Stimulated activated CD4-positive, alpha-beta T cell treated with anti-CD3 and anti-CD28 coated beads, Interleukin-1b, Interleukin-23, amount 100 ng/mL, for 4 hours (primary cell): ENCODE measurements at places on chromosomes 1 and 21.

DNA sequence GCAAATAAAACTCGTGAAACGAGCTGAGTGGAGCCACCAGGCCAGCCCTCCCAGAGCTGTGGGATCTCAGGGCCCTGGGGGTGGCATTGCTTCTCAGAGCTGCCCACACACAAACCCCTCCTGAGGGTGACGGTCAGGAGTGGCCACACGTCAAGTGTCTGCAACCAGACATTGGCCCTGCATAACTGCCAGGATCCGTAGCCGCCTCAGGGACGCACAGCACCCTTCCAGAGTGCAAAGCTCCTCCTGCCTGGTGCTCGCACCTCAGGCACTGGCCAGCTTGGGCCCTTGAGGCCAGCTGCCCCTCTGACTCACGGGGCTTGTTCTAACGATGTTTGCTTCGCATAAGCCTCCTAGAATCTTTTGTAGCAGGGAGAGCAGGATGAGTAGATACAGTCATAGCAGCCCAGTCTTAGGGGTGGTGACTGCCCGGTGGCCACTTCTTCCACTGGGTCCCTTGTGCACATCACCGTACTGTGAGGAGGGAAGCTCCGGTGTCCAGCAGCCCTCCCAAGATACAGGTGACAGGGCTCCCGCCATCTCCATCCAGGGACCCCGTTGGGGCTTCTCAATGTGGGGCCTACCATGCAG, 5.0 kb downstream of the WNT3A start:
- no peak for DNase-seq

- no peak for DNase-seq
These were observed 28.4 kb downstream of the ELF3 start for GRCh38 chr1:202038688-202039346.

- no peak for DNase-seq
These were observed 1.1 kb downstream of the SERTAD4 start for GRCh38 chr1:210233495-210234328.

GRCh38 chr1:177067752-177068410, 96.6 kb downstream of the ASTN1 start:
- no peak for DNase-seq

DNA sequence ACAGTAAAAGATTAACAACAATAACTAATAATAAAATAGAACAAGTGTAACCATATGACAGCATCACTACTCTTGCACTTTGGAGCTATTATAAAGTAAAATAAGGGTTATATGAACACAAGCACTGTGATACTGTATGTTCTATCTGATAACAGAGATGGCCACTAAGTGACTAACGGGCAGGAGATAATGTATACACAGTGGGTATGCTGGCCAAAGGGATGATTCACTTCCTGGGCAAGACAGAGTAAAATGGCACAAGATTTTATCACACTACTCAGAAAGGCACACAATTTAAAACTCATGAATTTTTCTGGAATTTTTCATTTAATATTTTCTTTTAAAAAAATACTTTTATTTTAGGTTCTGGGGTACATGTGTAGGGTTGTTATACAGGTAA, 12.3 kb downstream of the SLC9C2 start:
- DNase-seq, result no peak

- DNase-seq, result no peak
These were observed 9.9 kb upstream of the OR6K3 start for GRCh38 chr1:158730453-158730852.

DNA sequence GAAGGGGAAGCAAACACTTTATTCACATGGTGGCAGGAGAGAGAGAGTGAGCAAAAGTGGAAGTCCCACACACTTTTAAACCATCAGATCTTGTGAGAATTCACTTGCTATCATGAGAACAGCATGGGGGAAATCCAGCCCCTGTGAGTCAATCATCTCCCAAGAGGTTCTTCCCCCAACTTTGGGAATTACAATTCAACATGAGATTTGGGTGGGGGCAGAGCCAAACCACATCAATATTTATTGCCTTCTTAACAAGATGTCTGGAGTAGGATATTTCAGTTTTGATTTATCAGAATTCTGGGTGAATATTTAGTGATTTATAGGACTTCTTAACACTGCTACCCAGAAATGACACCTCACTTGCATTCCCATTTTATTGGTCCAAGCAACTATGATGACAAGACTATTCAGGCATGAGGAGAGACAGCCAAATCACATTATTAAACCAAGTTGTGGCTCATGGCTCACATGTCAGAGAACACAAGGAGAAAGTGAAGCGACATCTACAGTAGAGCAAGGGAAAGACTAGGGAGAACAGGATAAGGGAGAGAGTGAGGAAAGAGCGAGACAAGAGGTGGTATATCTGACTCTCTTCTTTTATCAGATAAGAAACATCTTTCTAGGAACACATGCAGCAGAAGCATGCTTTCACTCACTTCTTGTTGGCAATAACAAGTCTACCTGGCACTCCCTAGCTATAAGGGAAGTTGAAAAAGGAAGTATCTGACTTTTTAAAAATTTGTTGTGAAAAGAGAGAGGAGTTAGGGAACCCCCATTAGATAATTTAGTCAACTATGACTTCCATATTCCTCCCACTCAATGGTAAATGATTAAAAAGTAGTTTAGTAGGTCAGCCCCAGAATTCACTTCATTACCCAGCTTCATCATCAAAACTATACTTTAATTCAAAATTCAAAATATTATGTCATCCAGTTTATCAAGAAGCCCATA, 36.6 kb upstream of the PTPRC start:
- no peak for DNase-seq

- DNase-seq, result no peak
These were observed 535.9 kb downstream of the MATN1 start for GRCh38 chr1:30187413-30188023.

GRCh38 chr1:100703716-100704115, 15.8 kb upstream of the VCAM1 start:
- no peak for DNase-seq

DNA sequence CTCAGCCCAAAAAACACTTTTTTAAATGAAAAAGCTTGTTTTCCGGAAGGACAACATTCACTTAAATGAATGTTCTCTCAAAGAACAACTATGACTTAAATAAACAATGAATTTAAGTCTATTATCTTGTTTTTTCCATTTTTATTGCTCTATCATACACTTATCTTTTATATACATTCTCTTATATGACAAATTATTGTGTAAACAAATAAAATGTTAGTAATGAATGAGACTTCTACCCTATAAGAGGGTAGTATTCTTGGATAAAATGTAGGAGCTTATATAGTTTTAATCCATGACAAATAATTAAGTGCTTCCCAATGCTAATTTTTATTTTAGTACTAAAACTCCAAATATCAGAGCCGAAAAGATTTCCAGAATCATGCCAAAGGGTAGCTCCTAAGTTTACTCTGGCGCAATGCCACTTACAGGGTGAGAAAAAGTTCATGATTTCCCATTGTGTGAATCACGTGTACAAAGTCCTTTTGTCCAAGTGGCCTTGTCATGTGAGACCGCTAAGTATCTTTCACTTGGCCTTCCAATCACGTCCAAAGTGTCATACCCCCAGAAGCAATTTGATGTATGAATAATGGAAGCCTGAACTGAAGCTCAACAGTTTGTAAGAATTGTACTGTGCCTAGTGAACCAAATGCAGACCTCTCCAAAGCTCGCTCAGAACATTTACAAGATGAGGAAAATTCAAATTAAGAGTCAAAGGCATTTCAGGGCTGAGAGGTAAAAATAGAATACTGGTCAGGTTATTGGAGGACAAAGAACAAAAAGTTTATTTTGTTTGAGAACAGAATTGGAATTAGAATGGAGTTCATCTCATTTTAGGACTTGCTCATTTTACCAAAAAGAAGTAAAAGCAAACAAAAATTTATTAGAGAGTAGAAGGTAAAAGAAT, 56.6 kb upstream of the C1orf21 start:
- no peak for DNase-seq

DNA sequence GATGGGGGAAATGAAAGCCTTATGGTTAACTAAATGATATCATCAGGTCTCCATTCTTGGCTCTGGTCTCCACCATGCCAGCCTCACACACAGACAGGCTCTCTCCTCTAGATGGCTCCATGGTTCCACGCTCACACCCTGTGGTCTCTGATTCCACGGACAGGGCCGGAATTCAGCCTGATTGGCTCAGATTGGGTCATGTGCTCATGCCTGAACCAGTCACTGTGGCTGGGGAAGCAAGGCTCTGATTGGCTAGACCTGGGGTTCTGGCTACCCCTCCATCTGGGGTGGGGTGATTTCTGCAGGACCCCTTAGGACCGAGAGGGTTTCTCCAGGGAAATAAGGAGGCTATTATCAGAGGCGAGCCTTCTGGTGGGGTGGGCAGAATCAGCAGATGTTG, 277.0 kb downstream of the PTPRU start:
- DNase-seq, result no peak

DNA sequence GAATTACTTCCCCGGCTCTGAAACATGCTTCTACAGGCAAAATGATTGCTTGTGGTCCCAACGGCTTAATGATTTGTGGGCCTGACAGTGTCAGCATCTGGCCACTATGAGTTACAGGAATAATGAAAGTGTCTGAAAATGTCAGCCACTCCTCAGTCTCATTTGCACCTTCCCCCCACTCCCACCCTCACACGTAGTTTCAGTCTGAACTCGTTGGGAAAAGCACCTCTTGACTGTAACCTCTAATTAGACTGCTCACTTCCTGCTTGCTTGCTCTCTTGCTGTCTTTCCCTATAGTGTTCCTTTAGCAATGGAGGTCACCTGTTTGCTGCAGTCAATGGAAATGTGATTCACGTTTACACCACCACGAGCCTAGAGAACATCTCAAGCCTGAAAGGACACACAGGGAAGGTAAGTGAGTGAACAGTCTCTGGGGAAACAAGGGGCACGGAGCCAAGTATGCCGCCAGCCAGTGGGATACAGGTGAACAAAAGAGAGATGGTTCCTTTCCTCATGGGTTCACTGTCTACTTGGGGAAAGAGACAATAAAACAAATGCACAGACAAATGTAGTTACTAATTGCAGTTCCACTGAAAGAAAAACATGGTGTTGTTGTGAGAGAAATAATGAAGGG, 27.1 kb downstream of the CFAP57 start:
- no peak for DNase-seq

DNA sequence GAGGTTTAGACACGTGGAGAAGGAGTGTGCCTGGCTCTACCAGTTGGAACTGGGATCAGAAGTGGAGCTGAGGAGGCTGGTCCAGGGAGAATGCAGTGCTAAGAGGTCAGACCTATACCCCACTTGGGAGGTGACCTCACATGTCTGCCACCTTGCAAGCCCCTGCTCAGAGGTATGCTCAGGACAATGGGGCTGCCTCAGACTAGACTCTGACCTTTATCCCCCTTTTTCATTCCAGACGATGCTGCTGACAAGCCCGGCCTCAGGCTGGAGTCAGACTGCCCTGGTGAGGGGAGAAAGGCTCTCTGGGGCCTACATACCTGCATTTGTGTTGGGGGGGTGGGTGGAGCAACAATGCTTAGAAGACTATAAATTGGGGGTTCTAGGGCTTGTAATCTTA, 5.2 kb downstream of the KCNJ10 start:
- DNase-seq, result no peak

- DNase-seq, result no peak
These were observed 95.0 kb upstream of the MROH9 start for GRCh38 chr1:170840371-170840770.

DNA sequence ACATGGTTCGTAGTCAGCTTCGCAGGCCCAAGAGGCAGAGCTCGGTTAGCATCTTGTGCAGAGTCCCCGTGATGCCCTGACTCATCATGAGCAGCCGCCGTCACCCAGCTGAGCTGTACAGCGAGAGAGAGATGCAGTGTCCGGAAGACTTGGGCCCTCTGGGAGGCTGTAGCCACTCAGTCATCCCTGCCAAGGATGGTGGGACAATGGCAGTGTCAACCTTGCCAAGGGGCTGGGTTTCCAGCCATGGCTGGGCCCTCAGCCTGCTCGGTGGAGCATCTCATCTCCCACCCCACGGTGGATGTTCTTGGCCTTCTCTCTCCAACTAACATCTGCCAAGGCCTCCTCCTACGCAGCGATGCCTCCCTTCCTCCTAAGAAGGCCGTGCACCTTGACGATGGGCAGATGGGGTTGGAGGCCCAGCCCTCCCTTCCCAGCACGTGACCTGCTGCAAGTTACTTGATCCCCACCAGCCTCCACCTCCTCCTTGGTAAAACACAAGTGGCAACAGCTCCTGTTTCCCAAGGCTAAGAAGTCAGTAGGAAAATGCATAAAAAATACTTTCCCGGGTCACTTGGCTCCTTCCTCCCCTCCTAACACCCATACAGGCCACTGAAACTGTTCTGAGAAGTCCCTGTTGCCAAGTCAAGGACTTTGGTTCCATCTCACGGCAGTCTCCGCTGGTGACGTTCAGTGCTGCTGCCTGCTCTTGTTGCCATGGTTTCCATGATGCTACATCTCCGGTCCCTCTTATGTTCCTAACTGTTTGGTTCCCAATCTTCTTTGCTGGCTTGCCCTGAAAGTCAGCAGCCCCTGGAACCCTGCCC, 384.7 kb upstream of the VAMP3 start:
- no peak for DNase-seq

DNA sequence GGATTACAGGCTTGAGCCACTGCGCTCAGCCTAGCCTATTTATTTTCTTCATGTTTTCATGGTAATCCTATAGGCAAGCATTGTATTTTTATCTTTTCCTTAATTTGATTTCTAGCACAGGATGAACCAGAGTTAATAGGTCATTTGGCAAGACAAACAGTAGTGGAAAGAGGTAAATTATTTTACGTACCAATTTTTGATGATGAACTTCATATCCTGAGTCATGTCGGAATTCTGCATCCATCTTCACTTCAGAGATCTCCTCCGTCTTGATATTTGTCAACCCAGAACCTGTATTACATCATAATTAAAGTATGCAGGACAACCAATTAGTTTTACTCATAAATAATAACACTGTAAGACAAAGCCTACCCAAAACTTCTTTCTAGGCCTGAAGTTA, 162.6 kb downstream of the GABPA start:
- no peak for DNase-seq

GRCh38 chr1:82858031-82858430, 1057.3 kb downstream of the ADGRL2 start:
- no peak for DNase-seq

DNA sequence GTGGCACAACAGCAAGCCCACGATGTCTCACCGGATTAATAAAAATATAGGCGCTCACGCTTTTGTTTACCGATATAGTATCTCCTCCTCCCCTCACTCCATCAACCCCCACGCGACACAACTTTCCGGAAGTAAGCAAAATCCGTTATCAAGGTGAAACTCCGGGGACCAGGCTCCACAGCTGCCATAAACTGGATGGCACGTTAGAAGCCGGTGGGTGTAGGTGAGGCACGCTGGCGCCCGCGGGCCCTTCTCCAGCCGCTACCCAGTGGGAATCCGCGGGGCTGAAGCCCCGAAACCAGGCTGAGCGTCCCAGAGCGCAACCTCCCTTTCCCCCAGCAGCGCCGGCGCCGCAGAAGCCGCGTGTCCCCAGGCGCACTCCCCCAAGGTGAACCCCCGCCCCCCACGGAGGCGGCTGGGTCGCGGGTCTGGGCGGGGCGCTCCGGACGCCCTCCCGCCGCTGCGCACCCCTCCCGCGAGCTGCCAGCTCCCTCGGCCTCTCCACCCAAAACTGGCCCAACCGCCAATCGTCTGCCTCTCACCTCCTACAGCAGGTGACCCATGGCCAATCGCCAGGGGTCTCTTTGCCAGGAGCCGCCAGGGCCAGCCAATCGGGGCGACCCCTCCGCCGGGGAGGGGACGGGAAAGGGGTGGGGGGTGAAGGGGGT, 112.4 kb downstream of the OSBPL9 start:
- peak; percentile 88 for DNase-seq

- no peak for DNase-seq
These were observed 26.4 kb downstream of the SORT1 start for GRCh38 chr1:109371341-109371739.
